Coronary artery (tissue), 2 donors: ENCODE measurements at places on chromosomes 12 and 14.

DNA sequence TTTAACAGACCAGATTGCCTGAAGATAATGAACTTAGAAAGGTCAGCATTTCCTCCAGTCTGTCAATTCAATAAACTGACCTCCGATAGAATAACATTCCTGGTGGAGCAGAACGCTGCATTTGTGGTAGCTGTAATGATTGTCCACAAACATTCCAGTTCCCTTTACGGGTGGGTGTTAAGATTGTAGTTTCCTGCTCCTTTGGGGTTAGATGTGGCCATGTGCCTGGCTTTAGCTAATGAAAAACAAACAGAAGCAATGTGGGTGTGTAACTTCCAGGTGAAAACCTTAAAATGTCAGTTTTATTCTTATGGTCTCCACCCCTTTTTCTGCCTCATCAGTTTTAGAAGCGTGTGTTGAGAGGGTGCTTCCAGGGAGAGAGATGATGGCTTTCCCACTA is 217.3 kb upstream of the CRY1 start:
- DNase-seq = no peak

GRCh38 chr12:123655420-123655819 is 15.5 kb upstream of the TCTN2 start:
- no peak for DNase-seq

- DNase-seq = no peak
These were observed 27.2 kb downstream of the VCPKMT start for GRCh38 chr14:50089208-50089607.

- DNase-seq = no peak
These were observed 9.4 kb downstream of the SART3 start for GRCh38 chr12:108551535-108551934.

DNA sequence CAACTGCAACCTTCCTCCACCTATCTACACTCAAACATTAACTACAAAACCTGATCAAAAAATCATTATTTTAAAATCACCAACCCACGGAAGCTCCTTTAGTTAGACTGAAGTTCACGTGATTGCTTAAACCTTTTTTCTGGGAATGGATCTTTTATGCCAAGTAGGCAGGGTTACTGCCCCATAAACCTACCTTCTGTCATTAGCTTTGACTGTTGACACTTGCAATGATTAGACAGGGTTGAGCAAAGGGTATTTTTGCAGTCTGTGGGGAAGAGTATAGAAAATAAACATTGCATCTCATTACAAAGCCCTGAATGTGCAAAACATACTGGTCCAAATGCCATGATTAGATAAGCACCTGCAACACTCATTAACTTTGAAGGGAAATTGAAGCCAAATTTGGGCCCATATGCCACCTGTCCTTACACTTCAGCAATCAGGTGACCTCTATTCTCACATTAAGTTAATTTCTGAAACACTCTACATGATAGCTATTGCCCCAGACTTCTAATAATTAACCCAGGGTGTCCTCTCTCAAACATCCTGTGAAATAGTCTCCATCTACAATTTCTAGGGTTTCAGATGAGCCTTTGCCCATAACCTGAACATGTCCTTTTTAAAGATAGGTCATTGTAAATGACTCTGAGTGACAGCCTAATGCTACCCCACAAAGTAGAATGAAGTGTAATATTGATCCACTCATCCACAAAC is 156.0 kb upstream of the PLEKHG7 start:
- no peak for DNase-seq
